ENCODE measurements at places on chromosomes 13 and 19.

DNA sequence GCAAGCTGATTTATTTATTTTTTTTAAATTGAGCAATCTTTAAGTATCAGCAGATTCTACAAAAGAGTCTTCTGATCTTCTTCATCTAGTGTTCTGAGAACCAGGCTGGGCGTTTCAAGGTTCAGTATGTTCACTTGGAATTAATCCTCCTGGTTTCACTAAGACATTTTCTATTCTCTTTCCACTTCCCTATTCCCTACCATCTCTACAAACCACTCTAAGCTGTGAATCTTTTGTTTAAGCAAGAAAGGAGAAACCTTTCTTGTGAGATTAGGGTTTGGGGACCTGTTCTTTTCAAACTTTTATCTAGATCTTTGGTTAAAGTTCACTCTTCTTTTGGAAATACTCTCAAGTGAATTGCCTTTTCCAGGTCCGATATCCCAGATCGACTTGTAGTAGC lies 59.3 kb downstream of the URI1 start:
- no peak for DNase-seq

DNA sequence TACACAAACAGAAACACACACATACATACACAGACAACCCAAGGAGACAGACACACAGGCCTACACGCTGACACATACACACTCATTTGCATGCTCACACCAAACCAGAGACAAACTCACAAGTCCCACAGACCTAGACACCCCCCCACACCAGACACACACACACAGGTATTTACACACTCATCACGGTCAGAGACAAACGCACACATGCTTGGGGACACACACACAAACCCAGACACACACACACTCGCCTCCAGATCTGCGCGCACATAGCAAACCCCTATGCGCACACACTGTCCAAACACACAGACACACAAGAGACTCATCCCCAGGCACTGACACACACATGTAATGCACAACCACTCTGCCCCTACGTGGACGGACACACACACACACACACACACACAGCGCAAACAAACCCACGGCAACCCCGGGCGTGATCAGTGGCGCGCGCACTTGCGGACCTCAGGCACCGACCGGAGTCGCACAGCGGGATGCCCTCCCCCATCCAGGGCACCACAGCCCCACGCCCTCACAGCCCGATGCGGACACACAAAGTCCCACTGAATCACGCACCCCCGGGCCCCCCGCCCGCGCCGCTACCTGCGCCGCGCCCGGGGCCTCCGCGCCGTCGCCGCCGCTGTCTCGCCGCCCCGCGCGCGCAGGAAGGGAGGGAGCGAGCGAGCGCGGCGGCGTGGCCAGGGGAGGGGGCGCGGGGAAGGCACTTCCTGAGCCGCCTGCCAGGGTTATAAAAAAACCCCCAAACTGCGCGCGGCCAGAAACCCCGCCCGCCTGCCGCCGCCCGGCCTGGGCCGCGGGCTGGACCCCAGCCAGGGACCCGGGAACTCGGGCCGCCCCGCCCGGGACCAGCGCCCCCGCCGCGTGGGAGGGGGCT lies at the start of gene ADAMTS10:
Gene ADAMTS10, minus strand, starts transcription at position 675 of the 895 bp plus-strand sequence. CDS start 5,005 bp downstream, outside the sequence.
- no peak for DNase-seq

DNA sequence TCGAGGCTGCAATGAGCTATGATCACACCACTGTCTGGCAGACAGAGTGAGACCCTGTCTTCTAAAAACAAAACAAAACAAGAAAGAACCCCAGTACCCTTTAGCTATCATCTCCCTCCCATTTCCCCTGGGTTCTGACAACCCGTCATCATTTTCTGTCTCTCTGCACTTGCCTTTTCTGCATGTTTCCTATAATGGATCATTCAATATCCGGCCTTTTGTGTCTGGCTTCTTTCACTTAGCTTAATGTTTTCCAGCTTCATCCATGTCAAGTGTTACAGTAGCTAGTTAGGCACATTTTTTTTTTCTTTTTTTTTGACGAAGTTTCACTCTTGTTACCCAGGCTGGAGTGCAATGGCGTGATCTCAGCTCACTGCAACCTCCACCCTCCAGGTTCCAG lies 16.5 kb downstream of the AP2S1 start:
- DNase-seq = no peak

DNA sequence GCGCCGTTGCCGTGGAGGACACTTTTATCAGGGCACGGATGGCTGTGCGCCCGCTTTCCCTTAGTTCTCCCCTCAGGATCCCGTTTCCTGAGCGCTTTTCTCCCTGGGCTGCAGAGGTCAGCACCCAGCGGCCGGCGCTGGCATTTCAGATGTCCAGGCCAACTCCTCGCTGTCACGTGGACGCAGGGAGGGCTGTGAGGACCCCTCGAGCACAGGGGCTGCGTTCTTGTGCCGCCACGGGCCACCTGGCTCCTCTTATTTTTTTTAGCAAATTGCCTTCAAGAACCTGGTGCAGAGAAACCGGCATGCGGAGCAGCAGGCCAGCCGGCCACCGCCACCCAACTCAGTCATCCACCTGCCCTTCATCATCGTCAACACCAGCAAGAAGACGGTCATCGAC lies 22.3 kb downstream of the ATP4B start:
- no peak for DNase-seq

- no peak for DNase-seq
Measured at GRCh38 chr19:56270676-56271075, 1.9 kb upstream of the EDDM13 start.

- DNase-seq = no peak
Measured at GRCh38 chr19:38580080-38580479, 37.7 kb downstream of the MAP4K1 start.

DNA sequence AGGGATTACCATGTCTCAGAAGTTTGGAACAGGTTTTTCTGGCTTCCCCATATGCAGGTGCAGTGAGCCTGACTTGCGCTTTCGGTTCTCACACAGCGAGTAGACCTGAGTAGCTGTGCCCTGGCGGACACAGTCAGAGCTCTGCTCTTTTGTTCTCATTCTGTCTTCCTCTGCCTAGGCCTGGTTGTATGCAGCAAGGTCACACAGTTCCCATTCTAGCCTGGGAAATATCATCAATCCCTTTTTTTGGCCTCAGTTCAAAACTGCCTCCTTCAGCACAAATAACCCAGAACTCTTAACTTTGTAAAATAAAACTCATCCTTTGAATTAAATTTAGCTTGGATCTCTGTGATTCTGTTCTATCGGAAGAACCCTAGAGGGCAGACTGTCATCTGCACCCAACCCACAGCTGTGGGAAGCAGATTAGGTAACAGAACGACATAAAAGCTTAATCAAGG lies 10.2 kb downstream of the OXGR1 start:
- no peak for DNase-seq

DNA sequence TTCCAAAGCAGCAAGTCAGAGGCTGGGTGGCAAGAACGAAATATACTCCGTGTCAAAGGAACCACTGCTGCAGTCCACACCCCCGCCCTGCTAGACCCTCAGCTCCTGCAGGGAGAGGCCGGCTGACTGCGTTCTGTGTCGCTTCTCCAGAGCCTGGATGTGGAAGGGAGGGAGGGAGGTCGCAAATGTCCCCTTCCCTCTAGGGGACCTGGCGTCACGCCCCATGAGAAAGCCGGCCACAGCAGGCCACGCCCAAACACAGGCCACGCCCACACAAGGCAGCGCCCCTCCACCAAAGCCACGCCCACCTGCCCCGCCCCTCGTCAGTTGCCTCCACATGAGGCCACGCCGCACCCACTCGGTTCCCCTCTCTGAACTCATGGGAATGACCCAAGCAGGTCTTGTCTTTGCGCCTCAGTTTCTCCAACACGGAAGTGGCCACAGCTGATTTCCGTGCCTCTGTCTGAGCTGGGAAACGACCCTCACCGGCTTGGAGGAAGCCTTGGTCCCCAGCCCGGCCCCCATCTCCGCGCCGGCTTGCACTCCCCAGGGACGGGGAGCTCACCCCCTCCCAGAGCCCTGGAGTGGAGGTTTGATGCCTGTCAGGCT lies 38.4 kb upstream of the TCF3 start:
- DNase-seq = peak; percentile 68

- no peak for DNase-seq
Measured at GRCh38 chr13:92221916-92222315, 823.5 kb downstream of the GPC5 start.

DNA sequence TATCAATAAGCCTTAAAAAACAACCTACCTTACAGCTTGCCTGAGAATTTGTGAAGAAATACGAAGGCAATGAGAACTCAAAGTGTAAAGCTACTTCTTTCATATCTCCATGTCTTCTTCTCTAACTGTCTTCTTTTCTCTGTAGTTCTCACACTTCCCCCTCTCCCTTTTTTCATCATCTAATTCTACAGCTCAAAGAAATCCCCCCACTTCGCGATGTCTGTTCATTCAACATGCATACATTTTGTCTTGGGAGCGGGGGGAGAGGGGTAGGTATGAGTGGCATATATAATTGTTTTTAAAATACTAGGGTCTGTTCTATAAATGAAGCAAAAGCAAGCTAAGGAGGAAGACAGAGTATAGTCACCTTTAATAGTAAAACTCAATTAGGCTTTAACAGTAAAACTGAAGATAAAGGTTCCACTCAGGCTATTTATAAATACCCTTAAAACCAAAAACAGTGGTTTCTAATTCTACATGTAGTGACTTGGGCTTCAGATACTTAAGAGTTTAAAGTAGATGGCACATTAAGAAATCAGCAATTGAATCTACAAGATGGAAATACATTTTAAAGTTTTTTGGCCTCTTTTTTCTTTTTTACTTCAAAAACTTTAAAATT lies 106.9 kb downstream of the KLF12 start:
- DNase-seq = peak; percentile 38

- DNase-seq = no peak
Measured at GRCh38 chr13:95620030-95620824, 24.3 kb downstream of the DZIP1 start.

DNA sequence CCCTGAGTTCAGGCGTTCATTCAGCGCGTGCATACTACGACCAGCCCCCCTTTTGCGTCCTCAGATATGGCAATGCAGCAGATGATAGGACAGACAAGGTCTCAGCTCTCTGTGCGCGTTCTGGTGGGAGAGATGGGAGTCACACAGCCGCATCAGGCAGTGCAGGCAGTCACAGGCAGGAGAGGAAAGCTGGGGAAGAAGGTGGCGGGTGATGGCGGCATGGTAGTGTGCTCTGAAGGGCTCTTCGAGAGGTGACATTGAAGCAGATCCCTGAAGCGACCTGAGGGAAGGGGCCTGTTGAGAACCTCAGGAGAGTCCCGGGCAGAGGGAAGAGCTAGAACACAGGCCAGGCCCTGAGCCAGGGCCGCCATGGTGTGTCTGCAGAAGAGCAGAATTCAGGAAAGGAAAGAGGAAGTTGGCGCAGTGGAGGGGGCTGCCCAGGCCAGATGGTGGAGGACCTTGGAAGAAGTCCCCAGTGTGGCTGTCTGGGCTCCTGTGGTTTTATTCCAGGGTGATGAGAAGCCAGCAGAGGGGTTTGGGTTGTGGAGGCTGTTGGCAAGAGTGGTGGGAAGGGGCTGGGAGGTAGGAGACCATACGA lies 3.5 kb downstream of the USF2 start:
- DNase-seq = no peak

GRCh38 chr13:39910833-39911232 lies 255.4 kb downstream of the COG6 start:
- no peak for DNase-seq

DNA sequence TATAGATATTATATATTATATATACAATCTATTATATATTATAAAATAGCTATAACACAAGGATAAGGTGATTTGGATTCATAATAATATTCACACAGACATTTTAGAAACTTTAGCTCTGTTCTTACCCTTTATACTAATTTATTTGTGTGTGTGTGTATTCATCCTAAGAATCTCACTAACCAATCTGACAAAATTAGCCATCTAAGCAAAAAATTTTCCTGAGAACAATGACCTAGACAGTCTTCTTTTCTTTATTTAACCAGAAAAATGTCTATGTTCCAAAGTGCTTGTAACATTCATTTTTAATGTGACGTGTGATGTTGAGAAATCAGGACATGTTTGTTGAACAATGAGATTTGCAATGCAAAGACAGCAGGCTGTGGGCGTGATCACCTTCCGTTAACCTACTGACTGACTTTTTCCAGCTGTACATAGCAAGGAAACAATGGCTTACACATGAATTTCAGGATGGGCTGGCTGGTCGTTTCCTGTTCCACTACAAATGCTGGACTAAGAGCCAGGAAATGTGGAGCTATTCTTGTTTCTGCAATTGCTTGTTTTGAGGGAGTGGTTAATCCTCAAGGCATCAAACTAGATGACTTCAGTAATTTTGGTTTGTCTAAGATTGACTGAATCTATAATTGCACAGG lies 634.6 kb upstream of the ARGLU1 start:
- no peak for DNase-seq

GRCh38 chr19:8174706-8175105 lies 25.3 kb upstream of the FBN3 start:
- no peak for DNase-seq

DNA sequence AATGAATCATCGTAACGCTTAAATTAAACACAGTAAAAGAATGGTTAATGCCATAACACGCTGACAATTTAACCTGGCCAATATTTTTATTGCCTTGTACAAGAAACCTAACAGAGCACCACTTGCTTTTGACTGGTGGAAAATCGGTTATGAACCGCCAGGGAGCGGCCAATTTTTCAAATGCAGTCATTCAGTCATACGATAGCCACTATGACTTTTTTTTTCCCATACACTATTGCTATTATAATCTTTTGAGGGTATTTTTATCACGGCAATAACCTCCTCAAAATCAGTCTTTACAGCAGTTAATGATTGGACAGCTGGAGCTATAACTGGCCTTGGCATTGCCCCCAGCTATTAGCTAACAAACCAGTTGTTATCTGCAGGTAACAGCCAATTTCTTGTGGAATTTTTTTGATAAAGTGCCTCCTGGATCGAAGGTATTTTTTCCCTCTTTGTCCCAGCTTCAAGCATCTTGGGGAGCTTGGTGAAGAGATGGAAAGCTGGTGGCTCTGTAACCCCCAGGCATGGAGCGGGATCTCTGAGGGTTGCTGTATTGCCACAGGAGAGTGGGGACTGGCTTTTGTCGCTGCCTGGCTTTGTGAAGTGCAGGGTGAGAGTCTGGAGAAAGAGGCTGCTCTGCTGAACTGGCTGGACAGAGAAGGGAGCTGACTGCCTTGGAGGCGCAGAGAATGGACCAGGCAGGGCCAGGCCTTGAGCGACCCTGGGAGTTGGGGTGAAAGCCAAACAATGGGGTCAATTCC lies 198.4 kb upstream of the ZNF536 start:
- no peak for DNase-seq

DNA sequence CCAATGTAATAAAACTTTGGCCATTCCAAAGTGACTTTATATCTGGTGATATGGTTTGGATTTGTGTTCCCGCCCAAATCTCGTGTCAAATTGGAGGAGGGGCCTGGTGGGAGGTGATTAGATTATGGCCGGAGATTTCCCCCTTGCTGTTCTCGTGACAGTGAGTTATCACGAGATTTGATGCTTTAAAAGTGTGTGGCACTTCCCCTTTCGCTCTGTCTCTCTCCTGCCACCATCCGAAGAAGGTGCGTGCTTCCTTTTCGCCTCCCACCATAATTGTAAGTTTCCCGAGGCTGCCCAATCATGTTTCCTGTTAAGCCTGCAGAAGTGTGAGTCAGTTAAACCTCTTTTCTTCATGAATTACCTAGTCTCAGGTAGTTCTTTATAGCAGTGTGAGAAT lies 9.3 kb upstream of the NALCN start:
- no peak for DNase-seq

GRCh38 chr19:30096596-30097370 lies 154.7 kb downstream of the URI1 start:
- DNase-seq = no peak
